ENCODE measurements at places on chromosomes 13 and 19.

- DNase-seq, result no peak
Observed at GRCh38 chr13:104650431-104650830, 1584.2 kb upstream of the SLC10A2 start.

DNA sequence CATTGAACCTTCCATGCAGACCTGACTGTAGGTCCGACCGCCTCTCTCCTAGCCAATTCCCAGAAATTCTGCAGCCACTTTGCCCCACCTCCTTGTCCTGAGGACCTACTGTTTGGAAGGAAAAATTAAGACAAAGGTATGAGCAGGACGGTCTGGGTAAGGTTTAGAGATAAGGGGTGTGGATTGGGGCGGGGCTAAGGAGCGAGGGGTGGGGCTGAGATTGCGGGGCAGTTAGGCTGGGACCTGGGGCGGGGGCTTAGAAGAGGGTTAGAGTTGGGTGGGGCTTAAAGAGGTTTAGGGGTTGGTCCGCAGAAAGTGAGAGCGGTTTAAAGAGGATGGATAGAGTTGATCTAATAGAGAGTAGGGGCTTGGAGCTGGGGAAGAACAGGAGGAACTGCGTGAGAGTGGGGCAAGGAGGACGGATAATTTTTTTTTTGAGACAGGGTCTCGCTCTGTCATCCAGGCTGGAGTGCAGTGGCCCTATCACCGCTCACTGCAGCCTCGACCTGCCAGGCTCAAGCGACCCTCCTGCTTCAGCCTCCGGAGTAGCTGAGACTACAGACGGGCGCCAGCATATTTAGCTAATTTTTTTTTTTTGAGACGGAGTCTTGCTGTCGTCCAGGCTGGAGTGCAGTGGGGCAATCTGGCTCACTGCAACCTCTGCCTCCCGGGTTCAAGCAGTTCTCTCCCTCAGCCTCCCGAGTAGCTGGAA lies 1.7 kb upstream of the ZNF865 start:
- DNase-seq, result no peak

GRCh38 chr19:3407556-3408516 lies 41.5 kb downstream of the NFIC start:
- no peak for DNase-seq

GRCh38 chr13:34417896-34418295 lies 524.2 kb upstream of the NBEA start:
- DNase-seq, result no peak

GRCh38 chr13:53005626-53006025 lies 23.0 kb upstream of the OLFM4 start:
- DNase-seq, result no peak

GRCh38 chr13:41811588-41812021 lies 149.3 kb downstream of the VWA8 start:
- DNase-seq, result peak; percentile 42

DNA sequence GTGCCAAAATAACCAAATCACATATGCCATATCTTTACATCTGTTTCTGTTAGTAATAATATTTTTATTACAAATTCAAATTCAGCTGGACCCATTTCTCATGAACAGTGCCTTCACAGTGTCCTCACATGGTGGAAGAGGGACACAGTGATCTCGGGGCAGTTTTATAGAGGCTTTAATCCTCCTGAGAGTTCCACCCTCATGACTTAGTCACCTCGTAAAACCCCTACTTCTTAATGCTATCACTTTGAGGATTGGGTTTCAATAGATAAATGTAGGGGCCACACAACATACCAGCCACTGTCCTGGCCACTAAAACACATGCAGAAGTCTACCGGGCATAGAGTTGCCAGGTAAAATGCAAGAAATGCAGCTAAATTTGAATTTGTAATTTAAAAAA lies 201.5 kb downstream of the MYO16 start:
- no peak for DNase-seq

GRCh38 chr19:16921766-16922591 lies 33.2 kb downstream of the F2RL3 start:
- no peak for DNase-seq

- no peak for DNase-seq
Observed at GRCh38 chr13:101942535-101943157, 459.2 kb downstream of the FGF14 start.

DNA sequence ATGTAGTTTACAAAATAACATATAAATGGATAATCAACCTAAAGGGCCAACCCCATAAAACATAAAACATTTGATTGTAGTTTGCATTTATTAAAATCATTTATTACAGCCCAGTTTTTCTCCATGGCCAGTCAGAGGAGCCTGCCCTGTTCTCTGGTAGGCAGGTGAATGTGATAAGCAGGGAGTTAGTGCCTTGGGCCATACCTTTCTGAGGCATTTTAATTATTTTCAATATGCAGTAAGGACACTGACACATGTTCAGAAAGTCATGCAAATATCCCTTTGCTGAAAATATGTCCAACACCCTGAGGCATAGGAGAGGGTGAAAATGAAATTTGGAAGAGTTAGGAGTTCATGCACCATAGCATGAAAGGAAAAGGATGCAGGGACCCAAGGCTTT lies 242.6 kb upstream of the EDNRB start:
- no peak for DNase-seq

DNA sequence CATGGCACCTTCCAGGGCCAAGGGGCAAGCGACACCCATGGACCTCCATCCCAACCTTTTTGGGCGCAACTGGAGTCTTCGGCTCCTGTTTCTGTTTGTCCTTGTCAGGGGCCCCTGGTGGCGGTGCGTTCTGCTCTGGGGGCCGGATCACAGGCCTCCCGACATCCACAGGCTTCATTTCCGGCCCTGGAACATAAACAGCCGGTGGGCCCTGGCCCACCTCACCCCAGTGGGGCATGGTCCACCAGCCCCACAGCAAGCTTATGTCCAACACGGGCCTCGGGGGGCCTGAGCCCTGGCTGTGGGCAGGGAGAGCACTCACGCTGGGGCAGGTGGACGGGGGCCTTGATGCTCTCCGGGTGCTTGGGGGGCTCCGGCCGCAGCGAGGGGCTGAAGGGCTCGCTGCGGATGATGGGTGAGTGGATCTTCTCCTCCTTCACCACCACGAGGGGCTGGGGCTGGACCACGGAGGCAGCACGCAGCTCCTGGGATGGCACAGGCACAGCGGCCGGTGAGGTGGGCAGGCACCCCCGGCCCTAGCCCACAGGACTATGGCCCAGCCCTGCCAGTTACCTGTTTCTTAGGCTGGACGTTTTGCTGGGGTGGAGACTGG lies 7.2 kb upstream of the EPHX3 start:
- no peak for DNase-seq

- DNase-seq, result no peak
Observed at GRCh38 chr19:41409288-41409687, 11.7 kb downstream of the BCKDHA start.

DNA sequence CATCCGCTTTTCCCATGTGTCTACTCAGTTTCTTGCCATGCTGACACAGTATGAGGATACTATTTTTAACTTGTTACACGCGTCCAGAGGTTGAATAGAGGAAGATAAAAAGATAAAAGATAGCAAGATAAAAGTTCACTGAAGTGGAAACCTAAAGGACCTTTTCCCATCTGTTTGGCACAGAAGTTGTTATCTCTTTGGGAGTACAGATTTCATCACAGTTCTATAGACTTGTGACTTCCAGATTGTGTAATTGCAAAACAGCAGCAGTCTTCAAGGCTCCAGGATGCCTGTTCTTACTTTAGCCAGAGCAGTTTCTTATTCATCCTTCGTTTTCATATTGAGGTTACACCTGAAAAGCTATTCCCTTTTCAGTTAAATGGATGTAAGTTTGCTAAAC lies 369.2 kb downstream of the GPC5 start:
- DNase-seq, result no peak

- no peak for DNase-seq
Observed at GRCh38 chr13:112722433-112723263, 32.8 kb downstream of the ATP11A start.

- DNase-seq, result no peak
Observed at GRCh38 chr13:33919120-33919519, 101.2 kb downstream of the RFC3 start.

DNA sequence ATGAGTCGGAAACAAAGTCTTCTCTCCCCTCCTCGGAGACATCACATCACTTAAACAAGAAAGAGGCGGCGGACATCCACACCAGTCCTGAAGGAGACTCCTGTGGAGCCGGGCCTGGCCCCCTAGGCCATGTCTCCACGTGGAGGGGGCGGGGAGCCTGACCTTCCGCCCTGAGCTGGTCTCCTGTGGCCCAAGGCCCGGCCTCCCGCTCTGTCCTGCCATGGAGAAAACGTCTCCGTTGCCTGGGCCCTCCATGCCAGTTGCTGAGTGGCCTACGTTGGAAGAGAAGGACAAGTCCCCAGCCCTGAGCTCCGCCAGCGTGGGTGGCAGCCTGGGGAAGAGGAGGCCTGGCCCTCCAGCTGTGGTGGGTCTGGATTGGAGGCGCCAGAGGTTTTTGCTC lies 5.5 kb upstream of the CACTIN start:
- DNase-seq, result no peak

DNA sequence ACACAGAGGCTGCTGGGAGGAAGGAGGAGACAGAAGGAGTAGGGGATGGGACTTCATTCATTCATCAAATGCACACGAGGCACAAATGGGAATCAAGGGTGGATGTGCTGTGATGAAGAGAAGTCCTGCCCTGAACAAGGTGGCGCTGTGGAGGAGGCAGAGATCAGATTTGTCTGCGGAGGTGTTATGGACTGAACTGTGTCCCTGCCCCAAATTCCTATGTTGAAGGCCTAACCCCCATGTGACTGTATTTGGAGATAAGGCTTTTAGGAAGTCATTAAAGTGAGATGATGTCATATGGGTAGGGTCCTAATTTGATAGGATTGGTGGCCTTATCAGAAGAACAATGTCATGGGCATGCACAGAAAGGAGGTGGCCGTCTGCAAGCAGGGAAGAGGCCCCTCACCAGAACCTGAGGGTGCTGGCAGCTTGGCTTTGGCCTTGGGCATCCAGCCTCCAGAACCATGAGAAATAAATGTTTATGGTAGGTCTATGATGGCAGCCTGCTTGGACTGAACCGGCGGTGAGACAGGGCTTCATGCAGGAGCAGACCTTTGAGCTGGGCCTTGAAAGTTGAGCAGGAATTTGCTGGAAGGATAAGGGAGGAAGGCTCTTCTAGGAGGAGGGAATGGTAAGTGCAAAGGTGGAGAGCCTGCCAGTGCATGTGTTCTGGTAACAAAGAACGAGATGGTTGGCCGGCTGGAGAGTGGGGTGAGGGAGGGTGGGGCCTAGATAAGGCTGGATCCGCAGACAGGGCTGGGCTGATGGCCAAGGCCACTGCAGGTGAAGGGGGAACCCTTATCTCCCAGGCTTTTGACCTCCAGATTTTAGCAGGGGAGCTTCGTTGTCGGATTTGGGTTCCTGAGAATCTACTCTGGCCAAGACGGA lies 2.7 kb upstream of the CEBPA start:
- no peak for DNase-seq

GRCh38 chr13:47146991-47147811 lies 250.3 kb upstream of the HTR2A start:
- no peak for DNase-seq

DNA sequence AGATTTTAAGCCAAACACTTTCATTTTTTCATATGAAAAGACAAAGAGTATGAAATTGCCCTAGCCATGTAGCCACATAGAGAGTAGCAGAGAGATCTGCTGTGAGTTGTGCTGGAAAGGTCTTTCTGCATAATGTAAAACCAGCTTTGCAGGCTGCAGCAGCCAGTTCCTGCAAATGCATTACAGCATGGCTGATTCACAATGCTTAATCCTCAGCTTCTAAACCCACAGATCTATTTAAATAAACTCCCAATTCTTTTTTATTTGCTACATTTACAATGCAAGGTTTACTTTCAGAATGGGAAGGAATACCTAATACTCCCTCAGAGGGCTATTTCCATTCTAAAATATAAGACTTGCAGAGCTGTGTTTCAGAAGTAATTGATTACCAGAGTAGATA lies 185.6 kb upstream of the STARD13 start:
- DNase-seq, result no peak

GRCh38 chr19:2167896-2168618 lies 4.3 kb downstream of the DOT1L start:
- peak; percentile 71 for DNase-seq

DNA sequence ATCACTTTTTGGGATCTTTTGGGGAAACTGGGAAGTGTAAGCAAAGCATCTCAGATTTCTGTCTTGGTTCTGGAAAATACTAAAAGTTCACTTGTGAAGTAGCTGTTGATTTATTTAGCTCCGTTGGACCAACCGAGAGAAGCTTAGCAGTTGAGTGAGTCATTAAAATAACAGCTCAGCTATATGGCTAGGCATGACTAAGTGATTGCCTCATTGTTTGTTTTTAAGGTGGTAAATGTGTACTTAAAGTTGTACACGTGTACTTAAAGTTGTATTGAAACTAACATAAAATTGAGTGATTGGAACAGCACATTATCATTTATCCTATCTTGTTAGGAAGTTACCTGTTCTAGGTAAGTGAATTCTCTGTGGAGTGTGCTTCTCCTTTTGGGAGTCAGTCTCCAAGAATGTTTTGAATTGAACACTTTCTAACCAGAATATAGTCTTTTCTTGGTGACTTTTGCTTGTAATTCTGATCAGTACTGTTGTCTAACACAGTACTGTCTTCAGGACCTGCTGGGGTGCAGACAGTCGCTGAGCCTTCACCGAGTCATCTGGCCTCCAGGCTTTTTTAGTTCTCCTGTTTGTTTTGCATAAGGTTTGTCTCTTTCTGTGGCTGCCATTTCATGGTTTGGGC lies 2.9 kb upstream of the DCUN1D2 start:
- peak; percentile 10 for DNase-seq

DNA sequence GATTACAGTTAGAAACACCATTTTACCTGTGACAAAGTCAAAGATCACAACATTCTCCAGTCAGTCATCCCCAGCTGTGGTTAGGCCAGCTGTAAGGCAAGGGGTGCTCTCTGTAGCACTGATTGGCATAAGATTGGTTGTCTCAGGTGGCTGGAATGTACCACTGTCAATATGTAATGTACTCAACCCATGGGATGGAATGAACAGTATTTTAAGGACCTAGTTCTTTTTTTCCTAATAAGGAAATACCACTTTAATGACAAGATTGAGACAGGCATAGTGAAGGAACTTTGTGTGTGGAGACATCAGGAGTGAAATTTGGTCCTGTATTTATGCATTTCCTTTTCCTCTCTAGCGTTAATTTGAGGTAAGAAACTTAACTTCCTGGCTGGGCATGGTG lies 310.7 kb downstream of the ITGBL1 start:
- no peak for DNase-seq

DNA sequence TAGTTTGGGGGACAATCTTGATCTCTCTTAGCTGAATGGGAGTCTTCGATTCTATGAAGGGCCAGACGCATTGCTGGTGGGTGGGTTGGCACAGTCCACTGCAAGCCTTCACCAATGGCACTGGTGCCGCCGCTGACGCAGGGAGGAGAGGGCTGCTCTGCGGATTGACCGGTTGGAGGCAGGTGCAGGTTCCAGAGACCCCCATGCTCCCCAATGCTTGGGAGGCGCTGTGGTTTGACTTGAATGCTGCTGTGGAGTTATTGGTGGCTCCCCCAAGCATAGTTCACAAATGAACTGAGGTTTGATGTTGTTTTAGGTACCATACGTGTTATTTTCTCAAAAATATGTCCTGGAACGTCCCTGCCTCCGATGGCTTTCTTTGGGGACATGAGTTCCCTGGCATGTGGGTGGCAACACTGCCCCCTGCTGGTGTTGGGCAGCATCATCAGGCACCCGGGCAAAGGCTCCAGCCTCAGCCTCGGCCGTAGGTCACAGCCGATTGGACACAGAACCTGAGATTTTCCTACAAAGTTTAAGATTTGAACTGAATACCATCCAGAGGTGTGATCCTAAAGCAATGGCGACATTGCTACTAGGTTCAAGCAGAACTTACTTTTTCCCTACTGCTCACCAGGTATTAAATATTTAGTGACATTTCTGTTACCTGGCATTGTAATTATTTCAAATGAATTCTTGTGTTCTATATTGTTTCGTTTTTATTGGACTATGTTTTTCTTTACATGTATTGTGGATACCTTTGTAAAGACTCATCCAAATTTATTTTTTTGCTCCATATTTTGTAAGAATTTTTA lies 95.5 kb downstream of the ANKRD10 start:
- peak; percentile 70 for DNase-seq

Measured in CD4-positive, alpha-beta T cell treated with Interleukin-21 for 1 hour (primary cell).